Liver (tissue), 10 donors: ENCODE measurements at places on chromosomes 5 and 9. TPM values are rescaled to one million over a fixed set of nuclear protein-coding genes. Genes with fewer than 3 reads are reported as not detected.

The HAPLN1 gene
- not detected for total RNA-seq

The GABRA1 gene
- not detected for total RNA-seq

The EPB41L4B gene
- total RNA-seq: 42.6 TPM

The PCYOX1L gene
- total RNA-seq: 4.4 TPM

The KCNV2 gene
- not detected for total RNA-seq

The SPINK6 gene
- total RNA-seq: not detected

The ORM2 gene
- 4,866 TPM for total RNA-seq

GRCh38 chr9:114047717-114048116, 30.4 kb downstream of the AMBP start:
- H3K4me3 ChIP-seq: no peak overlapping the region
- no peak overlapping the region for H3K27ac ChIP-seq
- H3K36me3 ChIP-seq: peaks cover 25% of the 10 kb centered on the region
- no peaks in the 10 kb centered on the region for H3K27me3 ChIP-seq
- no peaks in the 10 kb centered on the region for H3K4me1 ChIP-seq
- peak; percentile 30 for DNase-seq

DNA sequence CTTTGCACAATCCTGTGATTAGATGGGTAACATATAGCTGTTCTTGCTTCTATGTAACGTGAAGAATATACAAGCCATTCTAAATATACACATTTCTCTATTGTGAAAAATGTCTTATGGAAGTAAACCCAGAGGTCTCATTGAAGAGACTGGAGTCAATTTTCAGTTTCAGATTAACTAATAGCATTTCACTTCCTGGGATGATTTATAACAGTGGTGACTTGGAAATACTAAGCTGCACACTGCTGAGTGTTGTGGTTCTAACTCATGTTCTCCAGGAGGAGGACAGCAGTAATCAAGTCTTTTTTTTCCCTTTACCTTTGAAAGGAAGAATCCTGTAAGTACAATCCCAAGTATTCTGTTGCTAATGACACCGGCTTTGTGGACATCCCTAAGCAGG, 3.3 kb downstream of the CTSL start:
- no peak for DNase-seq
- peaks cover 21% of the 10 kb centered on the region for H3K36me3 ChIP-seq
- H3K4me1 ChIP-seq: no peaks in the 10 kb centered on the region
- no peak overlapping the region for H3K4me3 ChIP-seq

DNA sequence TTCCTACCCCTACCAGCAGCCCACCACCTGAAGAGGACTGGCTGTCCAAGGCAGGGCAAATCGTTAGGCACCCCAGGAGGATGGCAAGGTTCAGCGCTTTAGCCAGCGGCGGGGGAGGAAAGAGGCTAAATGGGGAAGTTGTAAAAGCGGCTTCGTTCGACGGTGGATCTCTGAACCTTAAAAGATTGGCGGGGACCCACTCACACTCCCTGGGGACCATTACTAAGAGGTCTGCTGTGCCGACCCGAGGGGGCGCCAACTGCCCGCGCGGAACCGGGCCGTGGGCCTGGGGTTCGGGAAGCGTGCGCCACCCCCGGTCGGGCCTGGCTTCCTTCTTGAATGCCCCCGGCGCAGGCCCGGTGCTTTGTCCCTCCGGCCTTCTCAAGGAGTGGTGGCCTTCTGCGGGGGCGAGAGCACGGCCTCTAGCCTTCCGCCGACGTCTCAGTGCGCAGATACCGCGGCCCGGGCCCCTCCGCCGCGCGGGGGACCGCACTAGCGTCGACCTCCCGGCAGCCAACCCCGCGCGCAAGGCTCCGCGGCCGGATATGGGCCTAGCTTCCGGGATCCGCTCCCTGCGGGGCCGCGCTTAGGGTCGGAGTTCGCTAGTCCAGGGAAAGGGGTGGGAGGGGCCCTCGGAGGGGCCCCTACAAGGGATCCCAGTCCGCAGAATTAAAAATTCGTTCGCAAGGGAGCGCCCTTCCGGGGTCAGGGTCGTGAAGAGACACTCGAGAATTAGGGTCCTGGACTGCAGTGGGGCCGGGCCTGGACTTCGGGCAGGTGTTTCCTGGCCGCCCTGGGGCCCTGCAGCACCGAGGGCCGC, 10.5 kb downstream of the NR2F1-AS1 start:
- no peak for DNase-seq
- no peaks in the 10 kb centered on the region for H3K36me3 ChIP-seq
- peaks cover 16% of the 10 kb centered on the region for H3K27me3 ChIP-seq
- H3K4me3 ChIP-seq: no peak overlapping the region
- no peak overlapping the region for H3K27ac ChIP-seq

GRCh38 chr9:132575005-132575609, 7.3 kb upstream of the BARHL1 start:
- peaks cover 7% of the 10 kb centered on the region for H3K27me3 ChIP-seq
- H3K4me1 ChIP-seq: peaks cover 3% of the 10 kb centered on the region
- H3K4me3 ChIP-seq: no peak overlapping the region
- peak; percentile 65 for DNase-seq

GRCh38 chr5:36238502-36239295, 3.0 kb downstream of the NADK2 start:
- H3K36me3 ChIP-seq: no peaks in the 10 kb centered on the region
- DNase-seq: no peak
- H3K4me3 ChIP-seq: peak overlapping the region; percentile 30
- peak overlapping the region; percentile 98 for H3K27ac ChIP-seq

- H3K4me3 ChIP-seq: peak overlapping the region; percentile 42
- no peak for DNase-seq
- no peaks in the 10 kb centered on the region for H3K27me3 ChIP-seq
- H3K36me3 ChIP-seq: no peaks in the 10 kb centered on the region
- H3K4me1 ChIP-seq: peaks cover 9% of the 10 kb centered on the region
These were observed 166.4 kb downstream of the TLE1 start for GRCh38 chr9:81522716-81523551.

GRCh38 chr9:111754800-111755199, 39.9 kb downstream of the SHOC1 start:
- no peak overlapping the region for H3K27ac ChIP-seq
- no peaks in the 10 kb centered on the region for H3K4me1 ChIP-seq
- H3K4me3 ChIP-seq: no peak overlapping the region
- no peaks in the 10 kb centered on the region for H3K36me3 ChIP-seq

GRCh38 chr9:35948901-35949318, 9.0 kb downstream of the OR2S2 start:
- no peak overlapping the region for H3K4me3 ChIP-seq
- DNase-seq: no peak

GRCh38 chr9:136939996-136940525, 4.5 kb downstream of the FBXW5 start:
- H3K36me3 ChIP-seq: peaks cover 14% of the 10 kb centered on the region
- no peaks in the 10 kb centered on the region for H3K27me3 ChIP-seq
- no peak overlapping the region for H3K4me3 ChIP-seq
- peaks cover 61% of the 10 kb centered on the region for H3K4me1 ChIP-seq

DNA sequence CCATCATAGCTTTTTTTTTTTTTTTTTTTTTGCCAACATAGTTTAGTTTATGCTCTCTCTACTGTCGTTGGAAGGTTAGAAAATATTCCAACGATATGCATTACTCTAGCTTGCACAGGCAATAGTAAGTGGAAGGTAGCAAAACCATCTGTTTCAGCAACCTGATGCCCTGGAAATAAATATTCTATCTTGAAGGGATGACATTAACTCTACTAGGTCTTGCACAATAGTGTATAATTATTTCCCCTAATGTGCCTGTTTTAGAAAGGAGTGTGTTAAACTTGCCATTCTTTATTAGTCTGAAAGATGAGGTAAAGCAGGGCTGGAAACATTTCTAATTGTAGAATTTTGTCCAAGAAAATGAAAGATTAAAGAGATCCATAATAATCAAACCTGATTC, 111.0 kb downstream of the PCSK5 start:
- DNase-seq: no peak
- H3K4me3 ChIP-seq: no peak overlapping the region
- H3K27ac ChIP-seq: no peak overlapping the region

DNA sequence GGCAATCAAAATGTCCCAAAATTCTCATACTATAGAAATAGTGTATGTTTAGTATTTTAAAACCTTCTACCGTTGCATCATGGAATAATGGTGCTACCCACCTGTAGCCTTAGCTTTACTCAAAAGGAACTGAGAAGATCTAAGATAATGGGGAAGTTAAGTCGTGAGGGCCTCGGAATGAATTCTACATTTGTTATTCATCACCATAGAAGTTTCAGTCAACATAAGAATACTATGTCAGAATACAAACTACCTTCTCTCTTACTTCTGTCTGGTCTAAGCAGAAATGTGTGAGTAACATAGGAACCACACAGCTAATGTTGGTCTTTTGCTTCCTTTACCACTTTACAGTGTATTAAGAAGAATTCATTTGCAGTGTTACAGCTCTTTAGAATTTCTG, 43.2 kb downstream of the RFK start:
- no peaks in the 10 kb centered on the region for H3K36me3 ChIP-seq
- no peak for DNase-seq
- H3K4me1 ChIP-seq: no peaks in the 10 kb centered on the region
- H3K27ac ChIP-seq: no peak overlapping the region
- no peaks in the 10 kb centered on the region for H3K27me3 ChIP-seq
- H3K4me3 ChIP-seq: no peak overlapping the region
